ENCODE measurements at places on chromosomes 6 and 20. TPM values are rescaled to one million over a fixed set of nuclear protein-coding genes. Genes with fewer than 3 reads are reported as not detected.

The PROKR2 gene
- not detected for total RNA-seq

The GCNT2 gene
- 1.4 TPM for total RNA-seq

The HFE gene
- 1.1 TPM for total RNA-seq

The HAO1 gene
- not detected for total RNA-seq

The ADGRB3 gene
- not detected for total RNA-seq

The TTK gene
- 22.5 TPM for total RNA-seq

The HLA-DQA1 gene
- 22.2 TPM for total RNA-seq

DNA sequence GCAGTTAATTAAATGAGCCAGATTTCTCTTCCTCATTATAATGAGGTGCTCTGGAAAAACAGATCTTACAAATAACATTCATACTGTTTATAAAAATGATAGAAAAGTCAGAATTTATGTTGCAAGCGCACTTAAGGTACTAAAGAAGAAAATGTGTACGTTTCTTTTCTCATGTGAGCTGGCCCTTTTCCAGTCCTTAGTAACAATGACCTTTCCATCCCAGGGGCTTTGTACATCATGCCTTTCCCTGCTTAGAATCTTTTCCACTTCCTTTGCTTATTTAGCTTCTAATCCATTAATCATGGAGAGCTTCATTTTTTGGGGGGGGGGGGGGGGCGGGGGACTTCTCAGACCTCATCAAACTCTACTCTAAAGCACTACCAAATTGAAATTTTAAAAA is 4.8 kb downstream of the FBXO5 start:
- no peak overlapping the region for H3K4me3 ChIP-seq
- H3K36me3 ChIP-seq = peaks cover 12% of the 10 kb centered on the region
- H3K27me3 ChIP-seq = no peaks in the 10 kb centered on the region
- no peak overlapping the region for H3K27ac ChIP-seq
- H3K4me1 ChIP-seq = peaks cover 21% of the 10 kb centered on the region

DNA sequence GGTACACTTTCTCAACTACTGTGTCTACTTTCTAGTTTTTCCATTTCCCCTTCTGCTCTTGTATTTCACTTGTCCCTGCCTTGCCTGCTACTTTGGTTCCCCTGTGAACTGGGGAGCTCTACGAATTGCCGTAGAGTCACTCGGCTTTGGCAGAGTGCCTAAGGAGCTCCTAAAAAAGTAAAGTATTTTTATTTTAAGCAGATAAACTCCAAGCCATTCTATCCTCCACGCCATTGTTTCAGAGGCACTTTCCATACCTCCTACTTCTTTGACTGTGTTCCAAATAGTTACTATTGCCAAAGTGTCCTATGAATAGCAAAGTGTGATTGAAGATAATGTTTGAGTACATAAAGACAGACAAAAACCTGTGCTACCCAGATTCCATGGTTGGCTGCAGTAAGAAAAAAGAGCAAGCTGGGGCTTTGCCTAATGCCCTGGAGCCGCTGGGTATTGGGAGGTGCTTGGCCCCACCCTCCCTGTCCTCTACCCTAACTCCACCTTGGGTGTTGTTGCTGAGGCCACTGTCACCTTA is 5.1 kb upstream of the MBOAT1 start:
- no peaks in the 10 kb centered on the region for H3K36me3 ChIP-seq
- H3K4me3 ChIP-seq = no peak overlapping the region
- H3K27ac ChIP-seq = no peak overlapping the region
- no peaks in the 10 kb centered on the region for H3K27me3 ChIP-seq
- DNase-seq = no peak
- H3K4me1 ChIP-seq = peaks cover 9% of the 10 kb centered on the region

DNA sequence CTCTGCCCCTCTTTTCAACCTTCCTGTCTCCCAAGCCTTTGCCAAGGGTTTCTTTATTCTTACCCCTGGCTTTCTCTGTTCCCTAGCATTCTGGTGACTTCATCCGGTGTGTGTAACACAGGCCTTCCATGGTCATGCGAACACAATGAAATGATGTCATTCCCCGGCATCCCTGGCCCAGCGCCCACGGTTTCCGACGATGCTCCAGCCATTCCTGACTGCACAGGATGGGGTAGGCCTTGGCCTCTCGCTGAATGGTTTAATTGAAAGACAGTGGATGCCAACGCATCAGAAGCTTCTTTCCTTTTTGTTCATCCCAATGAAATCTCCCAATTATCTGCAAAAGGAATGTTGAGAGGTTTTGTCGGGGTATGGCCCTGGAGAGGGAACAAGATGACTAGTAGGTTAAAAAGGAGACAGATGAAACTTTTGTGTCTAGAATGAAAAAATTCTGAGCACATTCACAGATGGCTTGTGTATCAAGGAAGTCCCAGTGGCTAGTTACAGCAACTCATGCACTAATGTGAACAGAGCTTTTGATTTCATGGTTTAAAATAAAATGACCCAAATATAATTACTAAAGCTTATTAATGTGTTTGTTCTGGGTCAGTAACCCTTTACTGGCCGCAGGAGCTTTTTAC is 655.0 kb downstream of the QKI start:
- no peaks in the 10 kb centered on the region for H3K27me3 ChIP-seq
- H3K36me3 ChIP-seq = no peaks in the 10 kb centered on the region
- DNase-seq = no peak
- H3K4me1 ChIP-seq = no peaks in the 10 kb centered on the region
- H3K27ac ChIP-seq = no peak overlapping the region
- H3K4me3 ChIP-seq = no peak overlapping the region

DNA sequence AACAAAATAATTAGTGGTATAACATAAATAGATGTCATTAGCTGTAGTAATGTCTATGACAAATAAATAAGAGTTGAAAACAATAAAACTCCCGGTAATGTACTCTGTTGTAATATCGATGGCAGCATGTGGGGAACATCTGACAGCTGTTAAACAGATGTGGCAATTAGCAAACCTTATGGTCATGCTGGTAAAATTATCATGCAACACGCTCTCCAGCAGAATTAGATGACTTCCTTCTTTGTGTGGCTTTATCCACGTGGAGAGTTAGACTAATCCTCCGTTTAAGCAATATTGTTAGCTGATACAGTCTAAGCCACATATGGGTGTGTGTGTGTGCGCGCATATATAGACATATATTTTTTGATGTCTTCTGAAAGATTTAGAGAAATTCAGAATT is 77.7 kb upstream of the ZFP64 start:
- no peaks in the 10 kb centered on the region for H3K27me3 ChIP-seq
- no peak overlapping the region for H3K4me3 ChIP-seq
- no peaks in the 10 kb centered on the region for H3K36me3 ChIP-seq
- no peak for DNase-seq
- H3K4me1 ChIP-seq = no peaks in the 10 kb centered on the region
- no peak overlapping the region for H3K27ac ChIP-seq

DNA sequence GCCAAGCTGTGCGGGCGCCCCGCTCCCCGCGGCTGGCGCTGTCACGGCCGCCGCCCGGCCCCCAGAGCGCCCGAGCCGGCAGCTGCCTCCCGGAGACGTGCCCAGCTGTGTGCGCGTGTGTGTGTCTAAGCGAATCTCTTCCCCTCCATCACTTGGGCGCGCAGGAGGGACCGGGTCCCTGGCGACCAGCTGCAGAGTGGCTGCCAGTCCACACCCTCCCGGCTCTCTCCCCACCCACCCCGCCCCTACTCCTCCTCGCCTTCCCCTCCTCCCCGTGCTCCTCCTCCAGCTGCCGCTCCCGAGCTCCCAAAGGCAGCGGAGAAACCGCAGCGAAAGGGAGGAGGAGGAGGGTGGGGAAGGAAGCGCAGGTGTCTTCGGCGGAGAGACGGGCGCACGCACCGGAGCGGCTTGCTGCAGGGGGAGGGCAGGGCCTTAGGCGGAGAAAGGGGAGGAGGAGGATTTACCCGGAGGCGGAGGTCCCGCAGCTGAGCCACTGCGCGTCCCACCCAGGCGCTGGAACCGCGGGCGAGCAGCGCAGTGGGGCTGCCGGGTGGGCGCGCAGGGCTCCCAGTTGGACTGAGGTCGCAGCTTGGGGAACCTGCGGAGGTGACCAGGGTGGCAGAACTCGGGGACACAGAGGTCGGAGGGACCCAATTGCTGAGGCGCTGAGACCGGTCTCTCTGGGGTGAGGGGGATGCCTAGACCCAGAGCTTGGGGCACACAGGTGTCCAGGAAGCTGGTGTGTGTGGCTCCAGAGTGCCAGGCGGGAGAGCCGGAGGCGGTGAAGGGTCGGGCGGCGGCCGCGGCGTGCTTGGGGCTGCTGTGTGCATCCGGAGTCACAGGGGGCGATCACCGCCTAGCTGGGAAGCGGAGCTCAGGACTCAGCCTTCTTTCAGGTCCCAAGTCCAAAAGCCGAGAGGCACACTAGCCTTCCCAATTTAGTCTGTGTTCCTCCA is at the start of gene HS3ST5:
TSS of gene HS3ST5 (minus strand) at position 198 of the 956 bp plus-strand sequence. CDS start 280,178 bp downstream, outside the sequence.
- no peaks in the 10 kb centered on the region for H3K27me3 ChIP-seq
- no peaks in the 10 kb centered on the region for H3K4me1 ChIP-seq
- no peak for DNase-seq
- H3K4me3 ChIP-seq = no peak within 1 kb of the TSS

- no peak for DNase-seq
- no peaks in the 10 kb centered on the region for H3K27me3 ChIP-seq
- no peaks in the 10 kb centered on the region for H3K4me1 ChIP-seq
- H3K4me3 ChIP-seq = no peak overlapping the region
- H3K27ac ChIP-seq = no peak overlapping the region
These were observed 124.5 kb downstream of the PHACTR3 start for GRCh38 chr20:59728722-59729430.

- no peak overlapping the region for H3K4me3 ChIP-seq
- H3K36me3 ChIP-seq = no peaks in the 10 kb centered on the region
- no peak for DNase-seq
- H3K4me1 ChIP-seq = peaks cover 15% of the 10 kb centered on the region
- H3K27me3 ChIP-seq = no peaks in the 10 kb centered on the region
- no peak overlapping the region for H3K27ac ChIP-seq
These were observed 47.4 kb upstream of the IRF4 start for GRCh38 chr6:343960-344815.

GRCh38 chr6:70107852-70108629 is 194.8 kb downstream of the COL9A1 start:
- no peak overlapping the region for H3K27ac ChIP-seq
- H3K36me3 ChIP-seq = no peaks in the 10 kb centered on the region
- no peak overlapping the region for H3K4me3 ChIP-seq
- H3K27me3 ChIP-seq = no peaks in the 10 kb centered on the region
- no peaks in the 10 kb centered on the region for H3K4me1 ChIP-seq
- DNase-seq = no peak

- no peaks in the 10 kb centered on the region for H3K4me1 ChIP-seq
- H3K36me3 ChIP-seq = no peaks in the 10 kb centered on the region
- H3K27me3 ChIP-seq = no peaks in the 10 kb centered on the region
- DNase-seq = no peak
- H3K27ac ChIP-seq = no peak overlapping the region
These were observed 26.1 kb upstream of the NKAIN2 start for GRCh38 chr6:123777563-123777962.

GRCh38 chr6:147081076-147081609 is 123.1 kb upstream of the STXBP5 start:
- H3K27ac ChIP-seq = no peak overlapping the region
- H3K4me1 ChIP-seq = no peaks in the 10 kb centered on the region
- no peak for DNase-seq
- no peaks in the 10 kb centered on the region for H3K36me3 ChIP-seq
- no peaks in the 10 kb centered on the region for H3K27me3 ChIP-seq

DNA sequence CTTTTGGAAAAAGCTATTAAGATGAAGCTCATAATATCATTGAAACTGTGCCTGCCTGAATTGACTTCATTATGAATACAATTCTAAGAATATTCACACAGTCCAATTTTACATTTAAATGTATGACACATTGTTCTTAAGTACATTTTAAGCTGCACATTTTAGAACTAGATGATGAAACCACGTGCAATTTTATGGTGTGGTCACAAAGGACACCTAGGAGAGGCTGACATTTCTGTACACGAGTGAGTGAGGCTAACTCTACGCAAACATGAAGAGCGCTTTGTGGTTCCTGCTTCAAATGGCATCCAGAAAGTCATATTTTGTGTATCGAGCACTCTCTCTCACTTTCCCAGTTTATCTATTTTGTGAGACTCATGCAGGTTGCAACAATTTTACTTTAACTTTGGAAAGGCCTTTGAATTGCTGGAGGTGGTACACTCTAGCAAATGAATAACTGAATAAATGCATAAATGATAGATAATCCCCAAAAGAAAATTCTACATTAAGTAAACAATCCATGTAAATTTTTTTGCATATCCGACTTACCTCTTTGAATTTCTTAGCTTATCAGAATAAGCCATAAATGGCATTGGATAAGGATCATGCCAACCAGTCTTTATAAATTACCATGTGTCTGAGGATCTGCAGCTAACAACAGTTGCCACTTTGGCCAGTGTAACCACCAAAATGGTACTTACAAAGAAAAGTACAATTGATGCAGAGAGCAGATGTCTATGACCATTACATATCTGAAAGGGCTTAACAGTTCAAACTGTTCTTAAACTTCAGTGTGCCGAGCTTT is 97.3 kb downstream of the NRSN1 start:
- H3K36me3 ChIP-seq = no peaks in the 10 kb centered on the region
- H3K4me3 ChIP-seq = no peak overlapping the region
- no peaks in the 10 kb centered on the region for H3K27me3 ChIP-seq
- H3K4me1 ChIP-seq = no peaks in the 10 kb centered on the region
- no peak for DNase-seq

- no peaks in the 10 kb centered on the region for H3K4me1 ChIP-seq
- no peak for DNase-seq
- H3K27ac ChIP-seq = no peak overlapping the region
- H3K36me3 ChIP-seq = no peaks in the 10 kb centered on the region
These were observed 317.2 kb upstream of the AGPAT4 start for GRCh38 chr6:161590961-161591627.

DNA sequence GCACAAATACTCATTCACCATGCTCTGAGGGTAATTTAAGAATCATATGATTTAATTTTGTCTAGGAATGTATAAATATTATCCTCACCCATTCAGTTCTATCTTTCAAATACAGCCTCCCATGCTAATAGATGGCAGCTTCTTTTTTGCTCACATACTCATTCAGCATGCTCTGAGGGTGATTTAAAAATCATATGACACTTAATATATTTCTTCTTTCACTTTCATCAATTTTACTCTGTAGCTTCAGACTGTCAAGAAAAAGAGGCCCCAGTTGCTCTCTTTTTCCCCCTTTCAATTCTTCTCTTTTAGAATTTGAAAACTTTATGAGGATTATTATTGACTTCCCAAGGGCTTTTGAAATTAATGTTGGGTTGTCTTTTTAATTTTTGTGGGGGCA is 161.7 kb upstream of the LAMP5 start:
- DNase-seq = no peak
- no peaks in the 10 kb centered on the region for H3K27me3 ChIP-seq
- H3K27ac ChIP-seq = no peak overlapping the region
- H3K36me3 ChIP-seq = no peaks in the 10 kb centered on the region

Data from CD8-positive, alpha-beta memory T cell (primary cell).